NCI-H1105 (cell line): ENCODE measurements at places on chromosomes 12 and 14.
A peak's percentile ranks its signal among the peaks of the same experiment; 100 is the strongest.

DNA sequence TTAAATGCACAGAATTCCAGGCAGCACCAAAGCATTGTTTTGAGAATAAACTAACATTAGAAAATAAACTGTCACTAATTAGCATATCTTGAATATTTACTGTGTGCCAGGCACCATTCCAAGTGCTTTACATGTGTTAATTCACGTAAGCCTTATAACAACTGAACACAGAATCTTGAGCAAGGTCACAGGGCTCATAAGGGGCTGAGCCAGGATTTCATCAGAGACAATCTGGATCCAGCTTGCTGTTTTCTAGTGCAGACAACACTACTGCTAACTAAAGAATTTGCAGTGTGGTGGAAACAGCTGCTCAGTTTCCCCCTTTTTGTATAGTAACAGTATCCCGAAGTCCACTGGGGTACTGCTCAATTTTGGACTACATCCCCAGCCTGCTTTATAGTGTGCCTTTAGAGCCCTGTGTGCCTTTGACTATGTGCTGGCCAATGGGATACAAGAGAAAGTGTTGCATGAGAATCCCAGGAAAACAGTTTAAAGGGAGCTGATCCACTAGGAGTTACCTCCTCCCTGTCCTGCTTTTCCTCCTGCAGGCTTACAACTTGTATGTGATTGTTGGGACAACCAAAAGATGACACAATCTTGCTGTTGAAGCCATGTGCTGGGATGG lies 36.0 kb upstream of the RMST start:
- no peak for DNase-seq

- DNase-seq, result no peak
Measured at GRCh38 chr12:39935839-39936238, 170.0 kb downstream of the SLC2A13 start.

DNA sequence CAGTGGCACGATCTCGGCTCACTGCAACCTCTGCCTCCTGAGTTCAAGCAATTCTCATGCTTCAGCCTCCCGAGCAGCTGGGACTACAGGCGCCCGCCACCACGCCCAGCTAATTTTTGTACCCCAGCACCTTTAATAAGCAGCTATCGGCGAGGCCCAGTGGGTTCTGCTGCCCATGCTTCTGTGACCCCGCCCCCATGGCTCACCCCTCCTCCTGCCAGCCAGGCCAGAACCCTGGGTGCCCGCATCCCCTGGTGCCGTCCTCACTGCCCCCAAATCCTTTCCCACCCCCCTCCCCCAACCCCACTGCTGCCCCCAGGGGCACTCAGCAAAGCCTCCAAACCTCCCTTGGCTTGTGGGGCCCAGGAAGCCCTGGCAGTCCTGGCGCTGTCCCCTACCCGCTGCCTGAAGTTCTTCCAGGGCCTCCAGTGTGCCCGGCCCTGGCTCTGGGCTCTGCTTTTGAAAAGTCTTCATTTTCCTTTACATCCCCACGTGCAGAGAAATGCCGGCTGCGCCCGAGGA lies 14.5 kb downstream of the BAG5 start:
- DNase-seq, result no peak

GRCh38 chr12:130041983-130042812 lies 120.1 kb upstream of the FZD10 start:
- DNase-seq, result peak; percentile 71

DNA sequence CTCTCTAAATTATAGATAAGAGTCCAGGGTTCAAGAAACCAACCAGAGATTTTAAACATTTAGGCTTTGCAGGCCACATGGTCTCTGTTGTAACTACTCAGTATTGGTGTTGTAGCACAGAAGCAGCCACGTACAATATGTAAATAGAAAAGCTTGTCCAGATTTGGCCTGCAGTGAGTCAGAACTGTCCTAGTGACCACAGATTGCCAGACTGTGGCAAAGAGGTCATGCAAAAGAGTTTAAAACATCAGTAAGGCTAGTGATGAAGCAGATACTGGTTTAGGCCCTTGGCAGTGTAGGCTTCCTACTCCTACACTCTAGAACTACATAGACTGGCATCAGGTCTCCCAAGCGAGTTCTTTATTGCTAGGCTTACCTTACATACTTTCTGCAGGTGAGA lies 117.6 kb upstream of the GARIN6 start:
- no peak for DNase-seq

- DNase-seq, result no peak
Measured at GRCh38 chr14:100539003-100539660, 48.1 kb downstream of the BEGAIN start.

DNA sequence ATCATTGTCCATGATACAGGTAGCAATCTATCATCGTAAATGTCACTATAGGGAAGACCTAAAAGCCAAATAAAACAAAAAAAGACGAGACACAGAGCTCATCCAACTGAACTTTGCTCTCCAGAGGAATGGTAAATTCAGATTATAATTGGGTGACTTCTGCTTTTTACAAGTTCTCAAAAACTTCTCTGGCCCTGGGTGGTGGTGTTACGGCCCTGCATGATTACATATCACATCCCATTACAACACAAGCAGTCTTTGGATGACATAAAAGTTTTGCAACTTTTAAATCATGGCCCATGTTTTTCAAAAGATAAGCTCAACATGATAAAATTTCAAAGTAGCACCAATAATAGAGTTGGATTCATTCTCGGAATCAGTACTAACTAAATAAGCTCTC lies 299.6 kb downstream of the DIO2 start:
- DNase-seq, result no peak

DNA sequence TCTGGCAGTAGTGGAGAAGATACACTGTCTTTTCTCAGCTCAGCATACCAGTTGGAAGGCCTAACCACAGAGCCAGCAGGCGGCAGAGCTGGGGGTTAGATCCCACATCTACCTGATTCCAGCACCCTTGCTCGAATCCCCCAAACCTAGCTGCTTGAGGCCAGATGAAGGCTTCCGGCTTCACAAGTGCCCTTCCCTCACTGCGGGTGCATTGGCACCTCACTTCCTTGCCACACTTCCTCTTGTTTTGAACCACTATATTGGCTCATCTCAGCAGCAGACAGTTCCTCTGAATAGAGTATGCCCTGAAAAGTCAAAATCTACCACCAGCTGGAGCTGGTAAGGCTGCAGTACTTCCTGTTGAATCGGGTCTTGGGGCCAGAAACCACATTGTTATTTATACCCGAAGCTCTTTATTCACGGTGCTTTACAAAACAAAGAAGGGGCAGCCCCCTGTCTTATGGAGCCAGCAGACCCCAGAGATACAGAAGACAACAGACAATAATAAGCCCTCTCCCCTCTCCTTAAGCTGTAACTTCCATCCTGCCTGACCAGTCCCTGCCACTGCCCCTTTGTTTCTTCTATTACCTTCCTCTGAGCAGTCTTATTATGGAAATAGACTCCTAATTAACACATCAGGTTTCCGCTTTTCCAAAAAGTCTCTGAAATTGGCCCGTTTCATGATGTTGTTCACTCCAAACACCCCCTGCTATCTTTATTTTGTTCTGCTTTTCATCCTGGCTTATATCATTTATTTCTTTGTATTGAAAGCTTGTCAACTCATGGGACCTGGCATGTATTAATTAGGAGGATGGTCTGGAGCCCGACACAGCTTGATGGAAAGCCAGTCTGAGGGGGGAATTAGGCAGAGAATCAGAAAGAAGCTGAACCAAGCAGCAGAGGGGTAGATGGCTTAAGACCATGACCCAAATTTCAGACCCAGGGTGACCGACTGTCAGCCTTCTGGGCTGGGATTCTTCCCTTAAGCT lies 233.5 kb downstream of the EFCAB11 start:
- no peak for DNase-seq

GRCh38 chr12:96371138-96371789 lies 29.0 kb downstream of the CDK17 start:
- DNase-seq, result no peak

- no peak for DNase-seq
Measured at GRCh38 chr14:73834261-73834625, 17.4 kb upstream of the PTGR2 start.

DNA sequence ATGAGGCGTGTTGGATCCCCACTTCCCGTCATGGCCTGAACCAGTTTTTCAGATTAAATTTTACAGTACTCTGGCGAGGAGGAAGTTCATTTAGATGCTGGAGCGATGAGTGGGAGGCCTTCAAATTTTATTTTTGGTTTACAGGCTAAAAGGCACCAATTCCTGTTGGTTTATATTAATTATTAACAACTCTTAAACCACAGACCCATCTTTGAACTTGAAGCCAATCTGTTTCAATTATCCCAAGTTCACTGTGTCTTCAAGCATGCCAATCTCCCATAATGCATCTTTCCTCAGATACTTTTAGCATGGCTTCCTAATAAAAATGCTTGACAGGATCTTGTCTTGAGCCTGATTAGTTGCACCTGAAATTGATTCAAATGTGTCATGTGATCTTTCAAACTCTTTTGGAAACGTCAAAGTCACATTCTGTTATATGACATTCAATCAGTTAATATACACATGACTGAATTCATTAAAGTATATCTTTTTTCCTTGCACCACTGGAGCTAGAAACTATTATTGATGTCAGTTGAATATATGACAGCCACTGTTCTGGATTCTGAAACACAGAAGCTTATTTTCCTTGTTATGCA lies 641.7 kb upstream of the TMEM132C start:
- DNase-seq, result no peak

DNA sequence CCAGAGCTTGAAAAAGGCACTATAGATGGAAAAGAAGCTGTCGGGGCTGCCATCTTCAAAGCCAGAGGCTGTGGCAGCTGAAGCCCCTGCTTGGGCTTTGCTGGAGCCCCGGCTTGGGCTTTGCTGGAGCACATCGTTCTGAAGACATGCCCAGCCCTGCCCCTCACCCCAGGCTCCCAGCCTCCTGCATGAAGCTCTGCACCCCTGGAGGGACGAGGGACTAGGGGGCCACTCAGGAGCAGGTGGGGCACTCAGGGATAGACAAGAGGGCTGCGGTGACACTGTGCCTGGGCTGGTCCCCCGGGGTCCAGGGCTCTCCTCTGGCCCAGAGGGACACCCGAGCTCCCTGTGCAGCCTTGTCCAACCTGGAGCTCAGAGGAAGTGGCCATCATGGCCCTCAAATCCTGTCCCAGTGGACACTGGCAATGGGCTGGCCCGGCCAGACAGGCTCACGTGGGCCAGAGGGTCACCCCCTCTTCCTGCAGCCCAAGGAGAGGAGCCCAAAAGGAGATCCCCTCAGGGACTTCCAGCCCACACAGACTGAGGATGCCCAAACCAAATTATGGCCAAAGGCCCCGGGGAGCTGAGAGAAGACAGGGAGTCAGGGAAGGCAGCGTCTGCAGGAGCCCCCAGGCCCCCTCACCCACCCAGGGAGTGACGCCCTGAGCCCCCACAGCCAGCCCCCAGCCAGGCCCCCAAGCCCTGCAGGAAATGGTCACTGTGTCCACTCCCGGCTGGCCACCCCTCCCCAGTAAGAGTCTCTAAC lies 23.1 kb upstream of the C14orf180 start:
- DNase-seq, result no peak

- DNase-seq, result no peak
Measured at GRCh38 chr12:49518914-49519573, 19.8 kb upstream of the KCNH3 start.

GRCh38 chr14:60204843-60205774 lies 39.9 kb upstream of the DHRS7 start:
- DNase-seq, result no peak

DNA sequence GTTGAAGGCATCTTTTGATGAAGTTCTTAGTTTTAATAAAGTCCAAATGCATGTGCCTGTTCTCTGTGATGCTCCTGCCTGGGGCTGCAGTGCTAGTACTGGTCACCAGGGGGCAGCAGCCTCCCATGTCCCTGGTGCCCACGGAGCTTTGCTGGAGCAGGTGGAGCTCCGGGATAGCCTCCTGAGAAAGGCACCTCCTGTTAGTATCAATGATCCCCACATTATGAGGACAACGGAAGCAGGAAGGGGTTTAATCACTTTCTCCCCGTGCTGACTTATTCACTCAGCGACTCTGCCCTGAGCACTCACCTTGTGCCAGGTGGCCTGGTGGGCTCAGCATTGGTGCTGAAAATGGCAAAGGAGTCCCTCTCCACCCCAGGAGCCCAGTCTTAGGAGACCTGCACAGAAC lies 123.0 kb upstream of the PZP start:
- DNase-seq, result no peak

DNA sequence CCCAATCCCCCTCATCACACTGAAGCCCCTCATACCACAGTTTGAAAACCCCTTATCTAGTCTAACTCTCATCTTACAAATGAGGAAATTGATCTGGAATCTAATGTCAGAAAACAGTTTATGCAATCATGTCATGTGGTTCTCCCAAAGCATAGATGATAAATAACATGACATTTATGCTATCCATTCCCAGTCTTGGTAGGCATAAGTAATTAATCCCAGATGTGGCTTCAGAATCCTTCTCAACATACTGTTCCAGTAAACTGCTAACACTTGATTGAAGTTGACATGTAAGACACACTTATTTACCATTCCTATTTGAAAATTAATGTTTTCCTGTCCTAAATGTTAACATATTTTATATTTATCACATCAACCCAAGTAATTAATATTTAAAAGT lies 168.7 kb downstream of the GALC start:
- DNase-seq, result no peak

GRCh38 chr12:40566271-40566670 lies 126.0 kb upstream of the CNTN1 start:
- peak; percentile 63 for DNase-seq
